ENCODE measurements at places on chromosomes 4 and X.

DNA sequence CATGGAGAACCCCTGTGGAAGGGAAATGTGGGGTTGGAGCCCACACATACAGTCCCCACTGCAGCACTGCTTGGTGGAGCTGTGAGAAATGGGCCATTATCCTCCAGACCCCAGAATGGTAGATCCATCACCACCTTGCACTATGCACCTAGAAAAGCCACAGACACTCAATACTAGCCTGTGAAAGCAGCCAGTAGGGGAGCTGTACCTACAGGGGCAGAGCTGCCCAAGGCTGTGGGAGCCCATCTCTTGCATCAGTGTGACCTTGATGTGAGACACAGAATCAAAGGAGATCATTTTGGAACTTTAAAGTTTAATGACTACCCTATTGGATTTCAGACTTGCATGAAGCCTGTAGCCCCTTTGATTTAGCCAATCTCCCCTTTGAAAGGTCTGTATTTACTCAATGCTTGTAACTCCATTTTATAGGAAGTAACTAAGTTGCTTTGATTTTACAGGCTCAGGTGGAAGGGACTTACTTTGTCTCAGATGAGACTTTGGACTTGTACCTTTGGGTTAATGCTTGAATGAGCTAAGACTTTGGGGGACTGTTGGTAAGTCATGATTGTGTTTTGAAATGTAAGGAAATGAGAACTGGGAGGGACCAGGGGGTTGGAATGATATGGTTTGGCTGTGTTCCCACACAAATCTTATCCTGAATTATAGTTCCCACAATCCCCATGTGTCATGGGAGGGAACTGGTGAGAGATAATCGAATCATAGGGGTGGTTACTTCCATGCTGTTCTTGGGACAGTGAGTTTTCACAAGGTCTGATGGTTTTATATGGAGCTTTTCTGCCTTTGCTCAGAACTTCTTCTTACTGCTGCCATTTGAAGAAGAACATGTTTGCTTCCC lies 352.6 kb downstream of the INPP4B start:
- no peak for DNase-seq

DNA sequence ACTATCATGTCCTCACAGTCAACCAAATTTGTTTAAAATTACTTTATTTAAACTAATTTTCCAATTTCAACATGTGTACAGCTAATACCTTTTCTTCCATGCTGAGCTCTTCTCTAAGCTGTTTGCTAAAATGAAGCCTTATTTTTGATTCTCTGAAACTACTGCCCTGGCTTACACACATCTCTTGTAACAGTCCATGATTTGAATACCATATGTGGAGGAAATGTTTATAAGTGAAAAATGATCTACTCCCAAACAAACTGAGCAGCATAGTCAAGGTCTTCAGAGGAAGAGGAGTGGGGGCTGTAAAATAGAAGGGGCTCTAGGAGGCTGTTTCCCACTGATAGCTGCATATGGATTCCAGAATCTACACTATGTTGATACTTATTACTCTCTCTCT lies 188.7 kb downstream of the ANKRD50 start:
- DNase-seq, result no peak

DNA sequence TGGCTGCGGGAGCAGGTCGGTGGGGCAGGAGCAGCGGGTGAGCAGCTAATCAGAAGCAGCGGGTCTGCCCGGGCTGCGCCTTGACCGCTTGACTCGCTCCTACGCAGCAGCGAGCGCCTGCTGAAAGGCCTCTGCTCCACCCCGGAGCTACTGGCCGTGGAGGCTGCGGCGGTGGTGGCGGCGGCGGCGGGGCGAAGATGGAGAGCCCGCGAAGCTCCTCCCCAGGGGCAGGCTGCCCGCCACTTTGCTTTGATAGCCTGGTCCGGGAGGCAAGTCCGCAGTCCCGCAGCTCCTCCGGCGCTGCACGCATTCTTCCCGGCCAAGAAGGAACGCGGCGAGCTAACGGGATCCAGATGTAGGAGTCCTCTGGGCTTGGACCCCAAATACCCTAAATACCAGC lies 36.7 kb downstream of the PJA1 start:
- no peak for DNase-seq

DNA sequence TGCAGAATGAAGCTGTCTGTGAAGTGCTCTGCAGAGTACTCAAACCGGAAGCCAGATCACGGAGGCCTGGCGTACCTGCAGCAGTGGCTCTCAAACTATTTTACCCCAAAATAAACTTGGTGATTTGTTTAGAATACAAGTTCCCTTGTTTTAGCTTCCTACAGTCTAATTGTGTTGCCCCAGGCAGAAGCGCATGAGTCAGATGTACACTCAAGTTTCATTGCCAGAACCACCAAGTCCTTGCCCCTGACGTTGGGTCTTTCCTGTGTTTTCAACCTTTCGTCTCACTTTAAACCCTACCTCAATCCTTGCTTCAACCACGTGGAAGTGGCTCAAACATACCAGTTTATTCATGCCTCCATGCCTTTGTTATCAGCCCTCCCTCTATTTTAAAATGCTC lies 66.2 kb upstream of the SLC7A11 start:
- DNase-seq, result no peak

GRCh38 chr4:176549161-176549865 lies 229.5 kb downstream of the SPCS3 start:
- DNase-seq, result no peak

Data from NCI-H2081 (cell line).